ENCODE measurements at places on chromosomes 12 and 14. TPM values are rescaled to one million over a fixed set of nuclear protein-coding genes. Genes with fewer than 3 reads are reported as not detected.

The TAS2R10 gene
- 0.71 TPM for total RNA-seq

- DNase-seq = no peak
These were observed 329.8 kb downstream of the PAWR start for GRCh38 chr12:79360936-79361335.

DNA sequence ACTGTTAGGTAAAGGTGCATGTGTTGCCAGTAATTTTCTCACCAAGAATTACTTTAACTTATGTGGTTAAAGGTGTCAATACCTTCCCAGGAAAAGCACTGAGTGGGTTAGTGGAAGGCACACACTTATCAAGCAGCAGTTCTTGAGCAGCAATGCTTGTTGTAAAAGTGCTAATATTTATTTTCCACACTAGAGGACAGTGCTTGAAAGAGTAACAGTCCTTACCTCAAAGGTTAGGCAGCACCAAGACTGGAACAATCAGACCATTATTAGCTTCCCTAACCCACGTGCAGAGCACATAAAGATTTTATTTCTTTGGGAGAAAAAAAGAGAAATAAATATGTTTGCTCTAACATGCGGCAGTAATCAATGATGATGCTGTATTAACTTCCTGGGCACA is 48.8 kb upstream of the KRR1 start:
- DNase-seq = peak; percentile 81

- peak; percentile 6 for DNase-seq
These were observed 347.9 kb downstream of the BCAT1 start for GRCh38 chr12:24600996-24601395.

- no peak for DNase-seq
These were observed 49.0 kb downstream of the TBC1D15 start for GRCh38 chr12:71888521-71888920.

DNA sequence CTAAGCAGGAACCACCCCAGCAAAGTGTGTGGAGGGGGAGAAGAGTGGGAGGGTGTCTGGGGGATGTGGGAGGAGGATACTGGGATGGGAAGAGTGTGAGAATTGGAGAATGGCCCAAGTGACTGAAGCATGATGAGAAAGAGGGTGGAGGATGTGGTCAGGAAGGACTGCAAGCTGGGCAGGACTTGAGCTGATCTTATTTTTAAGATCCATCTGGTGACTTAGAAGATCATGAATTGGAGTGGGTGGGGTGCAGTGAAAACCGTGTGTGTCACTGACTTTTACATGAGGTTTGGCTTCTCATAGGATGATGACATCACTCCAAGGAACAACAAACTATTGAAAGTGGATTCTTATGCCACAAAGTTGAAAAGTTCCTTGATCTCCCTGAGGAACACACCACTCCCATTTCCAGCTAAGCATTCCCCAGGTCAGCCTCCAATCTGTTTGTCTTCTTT is 287.5 kb downstream of the GALC start:
- peak; percentile 89 for DNase-seq

The RNASE3 gene
- total RNA-seq = not detected

GRCh38 chr12:43722621-43723020 is 36.0 kb downstream of the PUS7L start:
- no peak for DNase-seq

GRCh38 chr14:55873169-55873568 is 245.0 kb upstream of the PELI2 start:
- DNase-seq = peak; percentile 69

DNA sequence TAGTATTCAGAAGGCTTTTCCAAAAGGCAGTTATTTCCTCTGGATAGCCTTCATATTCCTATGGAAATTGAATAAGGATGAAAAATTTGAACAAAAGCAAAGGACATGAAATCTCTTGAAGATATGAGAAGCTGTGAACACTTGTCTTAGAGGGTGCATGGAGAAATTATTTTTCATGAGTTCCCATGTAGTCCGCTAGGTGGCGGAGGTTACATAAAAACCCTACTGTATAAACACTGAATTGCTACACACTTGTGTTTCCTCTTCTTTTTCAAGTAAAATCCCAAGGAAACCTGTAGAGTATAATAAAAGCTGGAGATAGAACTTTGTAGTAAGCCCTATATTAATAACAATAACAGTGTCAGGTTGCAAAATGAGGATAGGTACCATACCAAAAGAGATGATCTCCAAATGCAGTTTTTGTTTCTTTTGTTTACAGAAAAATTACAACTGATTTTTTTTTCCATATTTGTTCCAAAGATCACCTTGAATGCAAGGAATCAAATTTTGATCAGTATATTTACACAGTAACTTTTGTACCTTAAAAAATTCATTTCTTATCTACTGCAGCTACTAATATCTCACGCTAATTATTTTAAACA is 37.8 kb upstream of the OR4E1 start:
- DNase-seq = peak; percentile 27

Data from muscle of leg (tissue), 16 donors.